Esophagus squamous epithelium (tissue), 5 donors: ENCODE measurements at places on chromosomes 1 and 21.
A peak's percentile ranks its signal among the peaks of the same experiment; 100 is the strongest.

DNA sequence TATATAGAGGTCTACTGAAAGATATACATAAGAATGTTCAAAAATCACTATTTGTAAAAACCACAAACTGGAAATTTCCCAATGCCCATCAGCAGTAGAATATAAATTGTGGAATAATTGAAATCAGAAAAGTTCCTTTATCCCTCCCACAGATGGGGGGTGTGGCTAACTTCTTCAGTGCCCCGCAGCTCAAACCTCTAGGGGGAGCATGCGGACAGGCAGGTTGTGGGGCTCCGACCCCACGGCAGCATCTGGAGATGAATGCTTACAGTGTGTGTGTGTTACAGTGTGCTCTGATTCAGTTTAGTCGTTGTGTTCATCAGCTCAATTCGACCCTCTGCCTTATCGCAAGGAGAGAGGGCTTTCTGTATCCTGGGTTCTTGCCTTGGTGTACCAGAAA lies 262.1 kb upstream of the LRRC7 start:
- no peak for DNase-seq

DNA sequence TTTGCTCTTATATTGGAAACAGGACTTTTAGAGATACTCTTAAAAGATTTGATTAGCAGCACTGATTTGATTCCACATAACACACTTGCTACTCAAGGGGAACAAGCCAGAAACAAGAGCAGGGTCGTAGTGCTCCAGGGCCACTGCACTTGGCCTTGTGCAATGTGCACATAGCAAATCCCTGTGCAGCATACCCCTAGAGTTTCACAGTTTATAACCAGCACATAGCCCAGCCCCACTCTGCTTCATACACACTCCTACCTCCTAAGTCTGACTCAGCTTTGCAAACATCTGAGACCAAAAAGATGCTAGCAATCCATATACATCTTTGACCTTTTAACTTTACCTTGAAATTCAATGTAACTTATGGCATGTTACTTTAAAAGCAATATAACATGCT lies 157.6 kb downstream of the VAV3 start:
- DNase-seq = no peak

DNA sequence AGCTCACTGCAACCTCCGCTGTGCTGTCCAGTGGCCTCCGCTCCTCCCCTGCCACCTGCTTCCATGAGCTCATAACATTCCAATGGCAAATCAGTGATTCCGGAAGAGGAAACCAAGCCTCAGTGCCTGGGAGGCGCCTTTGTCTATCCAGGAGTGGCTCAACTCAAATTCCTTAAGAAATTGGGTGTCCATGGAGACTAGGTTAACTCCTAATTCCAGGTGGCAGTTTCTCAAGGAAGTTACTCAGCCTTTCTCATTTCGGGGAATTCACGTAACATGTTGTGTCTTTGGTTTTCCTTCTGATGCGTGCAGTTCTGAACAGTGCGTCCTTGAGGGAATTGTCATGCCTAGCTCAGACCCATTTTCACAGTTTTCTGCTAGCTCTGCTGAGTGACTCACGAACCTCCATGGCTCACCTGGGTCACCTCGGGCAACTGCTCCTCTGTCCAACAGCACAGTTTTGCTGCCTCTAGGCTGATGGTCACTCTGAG lies 89.9 kb upstream of the DSCAM start:
- no peak for DNase-seq

GRCh38 chr1:19385869-19386591 lies 73.9 kb downstream of the SLC66A1 start:
- no peak for DNase-seq

DNA sequence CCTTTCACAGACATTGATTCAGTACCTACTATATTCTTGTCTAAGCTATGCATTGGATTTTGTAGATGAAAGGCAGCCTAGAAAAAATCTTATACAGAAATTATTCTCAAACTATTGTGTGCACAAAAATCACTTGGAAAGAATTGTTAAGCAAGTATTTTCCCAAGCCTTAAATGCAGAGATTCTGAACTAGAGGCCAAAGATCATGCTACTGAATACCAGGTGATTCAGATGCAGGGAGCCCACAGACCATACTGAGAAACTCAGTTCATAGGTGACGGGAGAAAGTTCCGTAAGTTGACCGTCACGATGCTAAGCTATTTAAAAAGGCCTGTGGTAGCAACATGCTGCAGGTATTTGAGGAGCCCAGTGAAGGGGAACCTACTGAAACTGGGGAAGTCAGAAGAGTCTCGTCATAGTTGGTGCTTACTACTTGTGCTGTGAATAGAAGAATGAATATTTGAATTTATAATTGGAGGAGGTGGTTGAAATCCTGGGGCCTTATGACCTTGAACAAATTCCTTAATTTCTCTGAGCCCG lies 150.8 kb downstream of the NFIA start:
- DNase-seq = no peak

- no peak for DNase-seq
Measured at GRCh38 chr1:245978915-245979314, 528.2 kb downstream of the SMYD3 start.

DNA sequence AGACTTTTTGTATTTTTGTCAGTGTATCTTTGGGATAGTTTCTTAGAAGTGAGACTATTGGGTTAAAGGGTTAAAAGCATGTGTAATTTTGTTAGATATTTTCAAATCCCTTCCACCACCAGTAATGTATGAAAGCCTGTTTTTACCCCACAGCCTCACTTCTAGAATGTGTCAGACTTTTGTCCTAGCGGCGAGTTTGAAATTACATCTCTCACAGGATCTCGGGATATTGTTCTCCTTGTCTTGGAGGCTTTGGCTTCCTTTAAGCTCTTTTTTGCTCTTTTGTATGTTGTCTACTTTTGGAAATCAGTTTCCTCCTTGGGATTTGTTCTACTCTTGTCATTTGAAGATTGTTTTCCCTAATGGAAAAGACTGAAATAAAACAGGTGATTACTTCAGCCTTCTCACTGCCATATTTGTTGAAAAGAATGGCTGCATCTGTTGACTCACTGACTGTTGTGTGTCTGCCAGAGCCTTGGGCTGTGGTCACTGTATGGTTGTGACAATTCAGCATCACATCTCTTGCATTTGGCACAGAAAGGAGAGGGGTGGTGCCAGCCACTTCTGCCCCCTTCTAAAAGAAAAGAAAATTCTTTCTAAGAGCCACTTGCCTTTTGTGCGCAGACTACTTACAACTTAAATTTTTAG lies 22.6 kb downstream of the ST3GAL3 start:
- DNase-seq = no peak

DNA sequence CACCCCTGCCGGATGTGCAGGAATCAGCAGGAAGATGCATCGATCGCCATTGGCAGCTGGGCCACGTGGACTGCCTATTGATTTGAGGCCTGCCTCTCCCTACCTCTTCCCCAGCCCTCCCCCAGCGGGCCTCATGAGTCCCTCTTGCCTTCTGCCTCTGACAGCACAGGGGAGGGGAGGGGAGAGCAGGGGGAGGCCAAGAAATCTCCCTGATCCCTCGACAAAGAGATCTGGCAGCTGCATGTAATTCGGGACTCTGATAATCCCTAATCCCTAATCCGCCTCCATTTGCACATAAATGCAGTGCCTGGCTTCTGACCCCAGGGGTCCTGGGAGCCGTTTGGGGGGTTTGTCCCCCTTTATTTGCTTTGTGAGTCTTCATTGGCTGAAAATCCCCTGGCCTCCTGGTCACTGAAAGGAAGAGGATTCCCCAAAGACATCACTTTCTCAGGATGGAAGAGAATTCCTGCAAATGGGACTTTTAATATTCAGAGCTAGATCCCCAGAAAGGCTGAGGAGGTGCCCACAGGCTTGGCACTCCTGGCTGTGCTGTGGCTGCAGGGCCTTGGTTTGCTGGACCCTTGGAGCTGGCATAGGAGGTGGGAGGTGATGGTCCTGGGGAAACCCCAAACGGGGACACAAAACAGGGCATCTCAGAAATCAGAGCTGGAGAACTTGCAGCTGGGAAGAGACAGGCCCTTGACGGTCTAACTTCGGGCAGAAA lies 239.4 kb upstream of the POU3F1 start:
- no peak for DNase-seq

GRCh38 chr1:162645666-162646065 lies 13.4 kb downstream of the DDR2 start:
- DNase-seq = no peak

DNA sequence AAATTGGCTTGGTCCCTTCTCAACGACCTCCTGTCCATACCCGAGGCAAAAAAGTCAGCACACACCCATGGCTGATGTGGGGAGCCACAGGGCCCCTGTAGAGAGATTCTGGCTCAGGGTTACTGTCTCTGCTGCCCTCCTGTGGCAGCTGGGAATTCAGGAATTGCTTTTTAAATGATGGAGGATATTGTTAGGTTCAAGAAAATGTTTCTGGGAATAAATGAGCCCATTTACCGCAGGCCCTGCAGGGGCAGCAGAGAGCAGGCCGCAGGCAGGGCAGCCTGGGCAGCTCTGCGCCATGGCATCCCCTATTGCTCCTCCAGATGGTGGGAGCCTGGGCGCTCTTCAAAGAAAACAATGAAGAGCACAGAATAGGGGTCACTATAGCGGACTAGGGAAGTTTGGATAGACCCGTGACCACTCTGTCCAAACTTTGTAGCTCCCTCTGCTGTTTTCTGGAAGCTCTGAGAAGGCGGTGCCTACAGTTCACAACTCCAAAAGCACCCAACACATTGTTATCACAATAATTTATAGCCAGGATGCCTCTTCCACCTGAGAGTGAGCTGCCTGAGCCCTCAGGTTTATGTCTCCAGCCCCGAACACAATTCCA lies 201.1 kb downstream of the BACH1 start:
- DNase-seq = no peak

GRCh38 chr21:41509733-41510132 lies 1.8 kb upstream of the TMPRSS2 start:
- no peak for DNase-seq

DNA sequence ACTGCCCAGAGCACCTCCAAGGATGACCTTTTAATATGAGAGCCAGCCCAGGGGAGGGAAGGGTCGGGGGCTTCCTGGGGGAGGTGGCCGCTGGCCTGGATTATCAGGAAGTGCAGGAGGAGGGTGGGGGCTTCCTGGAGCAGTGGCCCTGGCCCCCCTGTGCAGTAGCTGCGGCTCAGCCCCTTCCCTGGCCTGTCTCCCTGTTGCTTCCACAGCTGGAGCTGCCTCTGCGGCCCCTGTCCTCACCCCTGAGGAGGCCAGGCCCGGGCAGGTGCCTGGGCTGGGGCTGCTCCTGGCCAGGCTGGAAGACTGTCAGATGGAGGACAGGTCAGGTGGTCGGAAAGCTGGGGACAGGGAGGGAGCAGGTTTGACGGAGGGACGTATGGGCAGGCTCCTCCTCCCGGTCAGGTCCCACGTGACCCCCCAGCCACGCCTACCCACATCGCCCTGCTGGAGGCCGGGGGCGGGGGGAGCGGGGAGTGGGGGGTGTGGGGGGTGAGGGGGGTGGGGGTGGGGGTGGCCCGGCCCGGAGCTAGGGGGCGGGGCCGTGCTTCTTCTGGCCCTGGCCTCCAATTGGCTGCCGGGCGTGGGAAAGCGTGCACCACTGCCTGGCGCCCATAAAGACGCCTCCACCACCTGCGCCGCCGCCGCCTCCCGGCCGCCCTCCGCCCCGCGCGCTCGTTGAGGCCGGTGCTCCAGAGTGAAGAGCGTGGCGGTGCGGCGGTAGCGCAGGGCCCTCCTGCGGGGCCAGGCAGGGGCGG lies 10.2 kb upstream of the TNFRSF14 start:
- peak; percentile 73 for DNase-seq

GRCh38 chr1:39051956-39052355 lies 25.8 kb downstream of the NDUFS5 start:
- DNase-seq = no peak

DNA sequence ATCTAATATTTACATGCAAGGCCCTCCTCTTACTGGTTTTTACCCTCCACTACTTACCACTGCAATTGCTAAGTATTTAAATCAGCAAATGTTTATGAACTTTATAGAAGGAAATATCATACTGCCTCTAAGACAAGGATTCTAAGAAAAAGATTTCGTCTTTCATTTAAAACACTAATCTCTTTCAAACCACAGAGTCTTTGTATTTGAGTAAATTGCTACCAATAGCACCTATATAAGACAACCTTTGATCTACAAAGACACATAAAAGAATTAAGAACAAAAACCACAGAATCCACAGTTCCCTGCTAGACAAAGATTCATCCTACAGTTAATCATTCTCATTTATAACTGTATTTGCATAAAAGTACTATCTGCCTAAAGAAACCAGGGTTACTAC lies 37.6 kb downstream of the RNF115 start:
- no peak for DNase-seq

DNA sequence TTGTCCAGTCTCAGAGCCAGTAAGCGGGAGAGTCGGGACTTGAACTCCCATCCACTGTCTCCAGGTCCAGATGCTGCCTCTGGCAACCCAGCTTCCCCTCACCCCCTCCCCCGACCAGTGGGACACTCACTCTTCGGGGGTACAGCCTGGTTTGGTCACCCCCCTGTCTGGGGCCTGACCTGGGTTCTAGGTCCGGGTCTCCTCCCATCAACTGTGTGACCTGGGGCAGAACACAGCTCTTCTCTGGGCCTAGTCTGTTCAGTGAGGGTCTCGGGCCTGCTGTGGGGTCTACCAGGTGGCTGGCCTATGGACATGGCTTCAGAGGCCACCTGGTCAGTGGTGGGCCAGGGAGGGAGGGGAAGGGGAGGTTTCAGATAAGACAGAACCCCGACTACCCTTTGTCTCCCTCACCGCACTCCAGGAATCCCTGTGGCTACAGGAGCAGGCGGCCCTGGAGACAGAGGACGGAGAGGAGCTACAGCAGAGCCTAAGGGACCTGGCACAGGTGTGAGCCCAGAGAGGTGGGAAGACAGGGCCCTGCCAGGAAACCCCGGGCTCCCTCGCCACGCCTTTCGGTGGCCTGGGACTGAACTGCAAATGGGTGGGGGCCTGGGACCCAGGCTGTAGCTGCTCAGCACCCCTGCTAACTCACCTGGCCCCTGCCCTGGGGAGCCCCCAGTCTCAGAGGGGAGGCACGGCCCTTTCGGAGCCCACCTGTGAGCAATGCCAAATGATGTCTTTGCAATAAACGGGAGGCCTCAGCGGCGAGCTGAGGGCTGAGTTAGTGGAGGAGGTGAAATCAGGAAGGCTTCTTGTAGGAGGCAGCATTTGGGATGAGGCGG lies 4.1 kb upstream of the NBPF3 start:
- no peak for DNase-seq

- DNase-seq = no peak
Measured at GRCh38 chr1:197838836-197839235, 63.6 kb upstream of the DENND1B start.

- DNase-seq = no peak
Measured at GRCh38 chr1:235567812-235568503, 63.7 kb upstream of the B3GALNT2 start.

- DNase-seq = no peak
Measured at GRCh38 chr1:180170546-180171151, 16.0 kb downstream of the QSOX1 start.

DNA sequence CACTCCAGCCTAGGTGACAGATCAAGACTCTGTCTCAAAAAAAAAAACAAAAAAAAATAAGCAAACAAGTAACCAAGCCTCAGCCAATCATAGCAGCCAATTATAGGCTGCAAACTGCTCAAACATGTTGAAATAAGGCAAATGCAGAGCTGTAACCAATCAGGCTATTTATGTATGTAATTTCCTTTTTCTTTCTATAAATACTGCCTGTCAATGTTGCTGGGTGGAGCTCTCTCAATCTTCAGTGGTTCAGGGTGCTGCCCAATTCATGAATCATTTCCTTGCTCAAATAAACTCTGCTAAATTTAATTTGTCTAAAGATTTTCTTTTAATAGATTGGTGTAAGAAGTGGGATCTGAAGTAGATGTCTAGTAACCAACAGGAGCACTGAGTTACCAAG lies 11.6 kb upstream of the CD1D start:
- no peak for DNase-seq

GRCh38 chr1:67644566-67644965 lies 40.4 kb upstream of the GADD45A start:
- no peak for DNase-seq
